H54 (cell line): ENCODE measurements at places on chromosomes 11 and 22.

DNA sequence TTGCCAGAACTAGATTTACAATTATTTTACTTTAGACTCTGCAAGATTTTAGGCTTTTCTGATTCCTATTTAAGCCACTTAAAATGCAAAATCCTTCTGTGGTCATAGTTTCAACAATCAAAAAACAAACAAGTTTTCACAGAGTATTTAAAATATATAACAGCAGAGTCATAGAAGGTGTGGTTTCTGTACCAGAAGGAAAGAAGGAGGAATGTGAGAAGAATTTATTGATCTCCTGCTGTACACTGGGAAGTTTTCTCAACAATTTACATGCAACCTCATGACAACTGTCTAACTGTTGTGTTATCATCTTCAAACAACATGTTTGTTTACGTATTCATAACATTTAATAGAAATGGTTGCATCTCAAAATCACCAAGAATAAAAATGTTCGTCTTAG lies 102.3 kb upstream of the CEP126 start:
- DNase-seq = no peak

DNA sequence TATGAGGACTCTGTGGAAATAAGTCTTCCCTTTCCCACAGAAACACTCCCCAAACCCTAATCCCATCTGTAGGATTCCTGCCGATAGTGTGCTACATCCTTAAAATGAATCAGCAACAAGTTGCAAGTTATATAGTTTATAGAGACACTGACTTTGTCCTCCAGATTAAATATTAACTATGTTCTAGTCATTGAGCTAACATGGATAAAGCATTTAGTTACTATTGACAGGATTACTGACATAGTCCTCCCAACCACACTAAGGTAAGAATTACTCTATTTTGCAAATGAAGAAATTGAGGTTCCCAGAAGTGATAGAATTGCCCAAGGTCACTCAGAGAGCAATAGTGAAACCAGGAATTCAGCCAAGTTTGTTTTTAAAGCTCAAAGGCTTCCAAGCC lies 1.9 kb downstream of the OR52M1 start:
- no peak for DNase-seq

DNA sequence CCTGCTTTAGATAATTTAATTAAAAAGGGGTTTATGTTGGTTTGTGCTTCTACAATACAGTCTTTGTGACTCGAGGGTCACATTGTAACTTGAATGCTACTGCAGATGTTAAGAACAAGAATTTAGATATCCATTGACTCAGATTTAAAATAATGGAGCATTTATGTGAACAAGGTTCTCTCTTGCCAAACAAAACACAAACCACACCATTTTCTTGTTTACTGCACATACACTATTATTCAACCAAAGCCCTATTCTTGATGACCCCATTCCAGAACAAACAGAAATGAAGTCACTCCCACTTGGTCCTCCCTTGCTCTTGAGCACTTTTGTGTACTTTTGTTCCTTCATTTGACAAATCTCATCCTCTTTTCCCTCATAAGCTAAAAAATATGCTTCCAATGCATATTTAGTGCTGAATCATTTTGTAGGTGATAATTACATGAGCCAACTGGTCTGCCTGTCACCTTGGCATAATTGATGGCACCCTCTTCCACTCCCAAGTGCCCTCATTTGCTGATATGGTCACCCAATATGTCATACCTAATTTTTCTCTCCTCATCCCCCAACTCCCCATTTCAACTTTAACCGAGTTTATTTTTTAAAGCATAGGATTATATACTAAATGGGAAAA lies 2.8 kb downstream of the C11orf71 start:
- no peak for DNase-seq

- DNase-seq = no peak
Measured at GRCh38 chr22:36946421-36947158, 33.2 kb downstream of the CSF2RB start.

GRCh38 chr11:114163830-114164401 lies 104.4 kb downstream of the ZBTB16 start:
- DNase-seq = no peak

DNA sequence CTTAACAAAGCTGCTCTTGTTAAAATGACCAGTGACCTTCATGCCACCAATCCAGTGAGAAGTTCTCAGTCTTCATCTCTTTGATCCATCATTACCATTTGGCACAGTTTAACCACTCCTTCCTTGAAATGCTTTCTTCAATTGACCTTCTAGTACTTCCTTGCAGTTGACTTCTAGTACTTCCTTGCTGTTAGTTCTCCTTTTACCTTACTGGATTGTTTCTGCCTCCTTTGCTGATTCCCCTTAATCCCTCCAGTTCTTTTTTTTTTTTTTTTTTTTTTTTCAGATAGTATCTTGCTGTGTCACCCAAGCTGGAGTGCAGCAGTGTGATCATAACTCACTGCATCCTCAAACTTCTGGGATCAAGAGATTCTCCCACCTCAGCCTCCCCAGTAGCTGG lies 66.0 kb upstream of the HORMAD2 start:
- no peak for DNase-seq

DNA sequence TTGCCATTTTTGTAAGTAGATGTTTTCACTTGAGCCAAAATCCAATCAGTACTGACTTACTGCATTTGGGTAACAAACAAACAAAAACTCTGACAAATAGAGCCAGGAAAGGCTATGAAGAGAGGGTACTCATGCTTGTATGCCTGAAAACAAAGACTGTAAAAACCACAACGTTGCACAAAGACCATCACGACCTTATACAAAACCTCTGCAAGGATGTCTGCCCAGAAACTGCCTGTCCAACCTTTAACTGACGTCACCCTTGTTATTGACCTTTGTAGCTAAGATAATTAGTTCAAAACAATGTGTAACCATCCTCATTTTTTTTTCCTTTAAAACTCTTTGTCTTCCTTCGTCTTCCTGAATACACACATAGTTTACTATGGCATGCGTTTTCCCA lies 804 bp upstream of the CREBZF start:
- DNase-seq = no peak

DNA sequence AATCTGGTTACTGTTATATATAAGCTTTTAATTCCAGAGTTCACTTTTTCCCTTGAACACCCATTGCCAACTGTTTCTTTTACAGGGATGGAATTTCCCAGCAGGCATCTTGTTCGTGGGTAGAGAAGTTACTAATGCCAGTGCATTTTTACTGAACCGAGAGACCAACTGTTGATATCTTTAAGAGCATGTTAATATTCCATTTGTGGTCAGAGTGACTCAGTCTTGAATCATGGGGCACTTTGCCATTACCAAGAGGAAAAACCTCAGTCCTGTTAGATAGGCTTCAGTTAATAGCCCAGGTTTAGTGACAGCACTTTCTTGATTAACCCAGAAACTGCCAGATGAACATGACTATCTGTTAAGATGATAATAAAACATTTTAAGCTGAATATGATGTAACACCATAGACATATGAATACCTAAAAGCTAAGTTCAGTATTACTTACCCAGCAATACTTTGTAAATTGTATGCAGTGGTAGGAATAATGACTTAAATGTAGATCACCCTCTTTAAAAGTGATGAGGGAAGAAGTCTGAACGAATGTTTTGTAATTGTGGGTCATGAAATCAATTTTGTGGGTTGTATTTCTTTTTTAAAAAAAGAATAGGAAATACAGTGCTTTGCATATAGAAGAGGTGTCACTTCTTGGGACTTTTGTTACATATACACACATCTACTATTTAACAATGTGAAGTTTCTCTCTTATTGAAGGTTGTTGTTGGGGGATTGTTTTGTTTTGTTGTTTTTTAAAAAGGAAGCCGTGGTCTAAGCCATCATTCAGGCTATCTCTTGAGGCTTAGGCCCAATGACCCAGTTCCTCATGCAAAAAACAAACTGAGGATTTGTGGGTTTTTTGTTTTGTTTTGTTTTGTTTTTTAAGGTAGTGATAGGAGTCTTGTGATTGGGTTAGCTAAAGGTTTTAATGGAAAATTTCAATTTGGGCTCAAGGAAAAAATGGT lies 79.2 kb upstream of the GRIK4 start:
- DNase-seq = peak; percentile 18

- DNase-seq = no peak
Measured at GRCh38 chr11:132051704-132052103, 681.3 kb downstream of the NTM start.

- no peak for DNase-seq
Measured at GRCh38 chr11:72343006-72343756, 91.2 kb downstream of the CLPB start.

- DNase-seq = no peak
Measured at GRCh38 chr11:65565624-65566453, 4.4 kb upstream of the ZNRD2 start.

- no peak for DNase-seq
Measured at GRCh38 chr11:116509551-116509950, 263.2 kb downstream of the BUD13 start.

DNA sequence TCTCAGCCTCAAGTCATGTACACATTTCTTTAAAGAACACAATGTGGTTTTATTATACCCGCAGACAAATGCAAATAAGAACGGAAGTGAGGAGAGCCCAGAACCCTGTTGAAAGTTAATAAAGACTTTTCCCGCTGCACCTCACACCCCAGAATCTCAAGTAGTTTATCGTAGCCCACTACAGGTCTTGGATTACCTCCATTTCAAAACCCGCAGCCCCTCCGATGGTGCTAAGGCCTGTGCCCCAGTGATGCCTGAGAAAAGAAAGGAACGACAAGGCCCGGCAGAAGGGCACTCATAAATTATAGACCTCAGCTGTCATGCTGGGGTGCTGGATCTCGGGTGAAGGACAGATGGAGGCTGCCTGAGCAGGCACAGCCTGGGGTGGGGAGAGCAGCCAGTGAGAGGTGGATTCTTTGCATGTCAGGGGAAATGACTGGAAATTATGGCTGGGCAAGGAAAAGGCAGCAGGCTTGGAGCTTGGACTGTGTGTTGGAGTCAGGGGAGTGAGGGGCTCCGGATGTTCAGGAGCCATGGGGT lies 354.1 kb downstream of the NTM start:
- no peak for DNase-seq

- peak; percentile 42 for DNase-seq
Measured at GRCh38 chr11:35579557-35580396, 38.5 kb upstream of the FJX1 start.

- DNase-seq = peak; percentile 44
Measured at GRCh38 chr11:68542617-68543016, 82.1 kb downstream of the PPP6R3 start.

- DNase-seq = no peak
Measured at GRCh38 chr22:40982482-40983385, 31.6 kb downstream of the RBX1 start.

- DNase-seq = no peak
Measured at GRCh38 chr11:70528046-70528793, 129.9 kb downstream of the CTTN start.

GRCh38 chr11:11502263-11502861 lies 119.4 kb downstream of the GALNT18 start:
- no peak for DNase-seq

DNA sequence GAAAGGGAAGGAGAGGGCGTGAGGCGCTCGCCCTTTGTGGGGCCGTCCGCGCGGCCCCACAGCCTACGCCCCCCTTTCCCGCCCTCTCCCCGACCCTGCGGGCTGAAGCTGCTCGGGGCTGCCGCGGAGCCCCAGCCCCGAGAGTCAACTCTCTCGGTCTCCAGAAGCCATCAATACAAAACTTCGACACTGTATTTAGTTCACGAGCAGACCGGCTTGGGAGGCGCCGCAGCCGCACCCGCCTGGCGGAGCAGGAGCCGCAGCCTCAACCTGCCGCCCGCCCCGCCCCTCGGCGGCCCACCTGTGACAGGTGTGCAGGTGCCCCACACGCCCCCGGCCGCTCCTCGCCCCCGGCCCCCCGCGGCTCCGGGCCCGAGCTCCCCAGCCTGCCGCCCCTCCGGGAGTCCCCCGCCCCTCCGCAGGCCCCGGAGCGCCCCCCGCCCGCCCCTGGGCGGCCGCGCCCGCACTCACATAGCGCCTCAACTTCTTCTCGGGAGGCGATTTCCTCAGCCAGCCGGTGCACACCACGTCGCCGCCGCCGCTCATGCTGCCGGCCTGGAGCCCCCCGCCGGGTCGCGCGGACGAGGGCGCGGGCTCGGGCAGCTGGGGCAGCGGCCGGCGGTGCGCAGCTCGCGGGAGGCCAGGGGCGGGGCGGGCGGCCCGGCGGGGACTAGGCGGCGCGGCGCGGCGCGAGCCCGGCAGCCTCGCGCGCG lies at the start of gene GAB2:
TSS of gene GAB2 (minus strand) at position 646 of the 713 bp plus-strand sequence. CDS start at position 546, 100 bp downstream.
- DNase-seq = no peak

GRCh38 chr22:29606320-29606719 lies 2.9 kb downstream of the NF2 start:
- DNase-seq = no peak

DNA sequence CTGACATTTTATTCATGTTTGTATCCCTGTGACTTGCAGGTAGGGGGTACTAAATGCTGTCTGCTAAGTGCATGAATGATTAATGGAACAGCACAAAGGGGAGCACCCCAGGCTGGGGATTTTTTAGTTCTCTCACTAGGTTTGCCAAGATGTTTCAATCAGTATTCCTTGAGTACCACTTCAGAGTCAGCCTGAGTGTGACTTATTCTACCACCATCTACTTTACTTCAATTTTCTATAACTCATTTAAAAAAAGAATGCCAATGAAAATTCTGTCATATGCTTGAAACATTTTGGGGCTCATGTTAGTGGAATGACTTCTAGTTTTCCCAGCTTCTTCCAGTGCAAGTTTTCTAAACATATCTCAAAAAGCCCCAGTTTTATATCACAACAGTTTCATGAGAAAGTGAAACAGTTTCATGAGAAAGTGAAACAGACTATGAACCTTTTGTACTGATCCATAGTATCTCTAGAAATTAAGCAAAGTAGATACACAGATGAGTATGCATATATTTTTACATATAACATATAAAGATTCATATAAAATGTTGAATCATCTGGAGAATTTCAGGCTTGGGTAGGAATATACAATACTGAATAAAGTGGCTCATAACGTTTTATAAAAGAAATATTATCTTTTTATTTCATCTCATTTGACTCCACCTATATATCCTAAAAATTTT lies 252.4 kb downstream of the GRM5 start:
- no peak for DNase-seq
